ENCODE measurements at places on chromosomes 6 and 20. TPM values are rescaled to one million over a fixed set of nuclear protein-coding genes. Genes with fewer than 3 reads are reported as not detected.

C6orf15 gene
- total RNA-seq: not detected

DNA sequence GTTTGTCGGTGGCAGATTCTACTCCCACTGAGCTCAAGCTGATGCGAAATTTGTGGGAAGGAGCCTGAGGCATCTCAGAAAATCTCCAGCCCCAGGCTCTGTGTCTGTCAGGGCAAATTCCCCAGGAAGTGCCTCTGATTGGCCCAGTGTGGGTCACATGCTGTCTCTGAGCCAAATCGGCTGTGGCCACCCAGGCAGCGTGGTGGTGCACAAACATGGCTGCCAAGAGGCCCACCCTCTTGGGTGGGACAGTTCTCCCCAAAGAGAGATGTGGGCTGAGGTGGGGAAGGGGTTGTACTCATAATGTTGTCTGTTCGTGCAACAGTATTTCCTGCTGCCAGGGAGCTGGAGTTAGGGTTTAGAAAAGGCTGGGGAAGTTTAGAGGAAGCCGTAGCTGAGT lies 130.6 kb downstream of the BMP7 start:
- DNase-seq: no peak

- DNase-seq: no peak
Measured at GRCh38 chr6:24329022-24329421, 28.8 kb downstream of the DCDC2 start.

- no peak for DNase-seq
Measured at GRCh38 chr20:9076440-9076839, 7.6 kb downstream of the PLCB4 start.

DNA sequence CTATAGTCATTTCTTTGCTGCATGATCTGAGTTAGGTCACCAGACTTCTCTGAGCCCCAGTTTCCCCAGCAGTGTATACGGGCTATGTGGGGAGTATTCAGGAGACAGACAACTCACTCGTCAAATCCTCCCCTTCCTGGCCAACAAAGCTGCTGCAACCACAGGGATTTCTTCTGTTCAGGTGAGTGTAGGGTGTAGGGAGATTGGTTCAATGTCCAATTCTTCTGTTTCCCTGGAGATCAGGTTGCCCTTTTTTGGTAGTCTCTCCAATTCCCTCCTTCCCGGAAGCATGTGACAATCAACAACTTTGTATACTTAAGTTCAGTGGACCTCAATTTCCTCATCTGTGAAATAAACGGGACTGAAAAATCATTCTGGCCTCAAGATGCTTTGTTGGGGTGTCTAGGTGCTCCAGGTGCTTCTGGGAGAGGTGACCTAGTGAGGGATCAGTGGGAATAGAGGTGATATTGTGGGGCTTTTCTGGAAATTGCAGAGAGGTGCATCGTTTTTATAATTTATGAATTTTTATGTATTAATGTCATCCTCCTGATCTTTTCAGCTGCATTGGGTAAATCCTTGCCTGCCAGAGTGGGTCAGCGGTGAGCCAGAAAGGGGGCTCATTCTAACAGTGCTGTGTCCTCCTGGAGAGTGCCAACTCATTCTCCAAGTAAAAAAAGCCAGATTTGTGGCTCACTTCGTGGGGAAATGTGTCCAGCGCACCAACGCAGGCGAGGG lies 594 bp upstream of the CDKN1A start:
- DNase-seq: no peak

DNA sequence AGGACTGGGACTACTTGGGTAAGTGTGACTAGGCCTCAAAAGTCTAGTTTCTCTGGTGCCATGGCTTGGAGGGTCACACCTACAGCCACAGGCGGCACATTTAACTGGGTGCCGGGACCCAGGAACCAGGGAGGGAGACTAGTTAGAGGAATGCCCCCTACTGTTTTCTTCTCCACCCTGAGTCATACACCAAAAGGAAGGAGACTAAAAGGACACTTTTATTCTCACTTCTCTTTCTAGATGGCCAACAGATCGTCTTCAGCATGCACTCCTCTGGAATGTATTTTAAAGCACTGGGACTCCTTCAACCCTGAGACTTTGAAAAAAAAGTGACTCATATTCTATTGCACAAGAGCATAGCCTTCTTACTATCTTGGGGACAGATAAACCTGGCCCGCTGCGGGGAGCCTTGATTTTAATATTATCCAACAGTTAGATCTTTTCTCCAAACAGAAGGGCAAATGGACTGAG lies 33.4 kb downstream of the PLN start:
- DNase-seq: no peak

DNA sequence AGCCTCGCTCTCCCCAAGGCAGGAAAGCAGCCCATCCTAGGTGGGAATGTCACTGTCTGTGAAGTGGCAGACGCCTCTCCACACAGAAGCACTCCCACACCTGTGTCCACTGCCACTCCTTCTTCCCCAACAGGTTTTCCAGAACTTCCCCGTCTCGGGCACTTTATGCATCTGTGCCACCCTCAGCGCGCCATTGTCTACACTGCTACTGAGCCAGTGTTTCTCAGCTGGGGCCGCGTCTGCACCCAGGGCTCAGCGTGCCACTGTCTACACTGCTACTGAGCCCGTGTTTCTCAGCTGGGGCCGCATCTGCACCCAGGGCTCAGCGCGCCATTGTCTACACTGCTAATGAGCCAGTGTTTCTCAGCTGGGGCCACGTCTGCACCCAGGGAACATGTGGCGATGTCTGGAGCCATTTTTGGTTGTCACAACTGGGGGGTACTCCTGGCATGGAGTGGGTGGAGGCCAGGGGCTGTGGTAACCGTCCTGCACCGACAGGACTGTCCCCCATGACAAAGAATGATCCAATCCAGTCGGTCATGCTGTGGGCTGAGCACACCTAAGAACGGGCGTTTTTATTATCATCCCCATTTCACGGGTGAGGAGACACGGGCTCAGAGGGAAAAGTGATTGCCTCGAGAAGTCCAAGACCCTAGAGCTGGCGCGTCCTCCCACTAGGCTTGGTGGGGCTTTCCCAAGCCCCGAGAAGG lies 41.7 kb upstream of the ZBP1 start:
- DNase-seq: no peak

- no peak for DNase-seq
Measured at GRCh38 chr20:59873409-59873808, 60.0 kb downstream of the SYCP2 start.

DNA sequence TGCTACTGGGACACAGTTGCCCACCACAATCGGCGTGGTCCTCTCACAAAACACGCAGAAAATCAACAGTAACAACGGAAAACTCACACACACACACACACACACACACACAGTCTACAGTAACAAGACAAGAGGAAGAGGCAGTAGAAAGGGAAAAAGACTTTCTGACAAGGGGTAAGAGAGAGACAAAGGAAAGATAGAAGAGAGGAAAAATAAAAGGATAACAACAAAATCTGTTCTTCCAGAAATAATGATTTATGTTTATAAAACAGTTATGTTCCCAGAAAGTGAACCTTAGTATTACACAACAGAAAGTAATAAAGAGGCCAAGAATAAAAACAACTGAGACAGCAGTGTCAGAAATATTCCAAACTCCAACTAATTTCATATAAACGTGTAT lies 2.9 kb downstream of the RANBP9 start:
- DNase-seq: no peak

DNA sequence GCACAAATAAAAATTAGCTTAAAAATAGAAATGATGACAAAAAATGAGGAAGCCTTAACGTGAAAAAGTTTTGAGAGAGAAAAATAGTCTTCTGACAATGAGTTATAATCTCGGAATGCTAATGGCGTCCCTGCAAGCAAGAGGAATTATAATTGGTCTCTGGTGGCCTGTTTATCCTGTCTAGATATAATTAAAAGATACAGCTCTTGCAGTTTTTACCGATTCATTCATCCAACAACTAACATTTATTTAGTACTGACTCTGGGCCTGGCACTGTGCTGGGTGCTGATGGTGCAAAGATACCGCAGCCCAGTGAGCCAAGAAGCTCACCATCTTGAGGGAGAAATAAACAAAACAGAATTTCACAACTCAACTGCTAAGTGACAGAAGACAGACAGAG lies 31.6 kb upstream of the ANKRD60 start:
- DNase-seq: no peak

Data from Calu3 (cell line).